ENCODE measurements at places on chromosomes 6 and 20.

GRCh38 chr6:144340541-144341371 lies 55.6 kb downstream of the UTRN start:
- no peak for DNase-seq

- DNase-seq = no peak
Observed at GRCh38 chr6:97460394-97461080, 177.5 kb upstream of the MMS22L start.

DNA sequence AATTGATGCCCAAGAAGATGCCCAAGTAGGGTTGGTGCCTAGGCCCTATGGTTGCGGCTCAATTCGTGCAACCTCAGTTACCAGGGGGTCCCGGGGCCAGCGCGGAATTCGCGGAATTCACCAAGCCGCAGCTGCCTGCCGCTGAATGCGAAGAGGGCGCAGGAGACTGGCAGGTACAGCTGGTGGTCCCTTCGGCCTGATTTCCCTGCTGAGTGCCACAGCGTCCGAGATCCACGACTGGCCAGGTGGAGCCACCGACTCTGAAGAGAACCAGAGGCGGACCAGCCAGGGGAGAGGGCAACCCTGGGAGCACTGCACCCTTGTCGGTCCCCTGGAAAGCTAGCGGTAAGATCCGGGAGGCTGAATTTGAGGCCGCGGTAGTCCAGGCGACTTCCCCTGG lies 6.8 kb upstream of the TFAP2D start:
- DNase-seq = no peak

DNA sequence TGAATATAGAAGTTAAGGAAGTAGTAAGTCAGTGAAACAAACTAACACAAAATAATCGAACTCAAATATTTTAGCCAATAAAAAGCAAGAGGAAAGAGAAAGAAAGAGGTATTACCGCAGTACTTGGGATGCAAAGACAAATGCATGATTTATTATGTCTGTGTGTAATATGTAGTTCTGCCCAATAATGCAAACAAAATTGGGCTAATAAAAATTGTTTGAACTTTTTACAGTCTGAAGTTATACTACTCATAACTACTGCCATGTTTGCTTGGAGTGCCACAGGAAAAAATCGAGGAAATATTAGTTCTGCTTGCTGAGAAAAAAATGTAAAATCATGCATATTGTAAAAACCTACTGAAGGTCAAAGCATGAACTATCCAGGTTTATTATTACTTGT lies 360.3 kb upstream of the KCNQ5 start:
- DNase-seq = no peak

DNA sequence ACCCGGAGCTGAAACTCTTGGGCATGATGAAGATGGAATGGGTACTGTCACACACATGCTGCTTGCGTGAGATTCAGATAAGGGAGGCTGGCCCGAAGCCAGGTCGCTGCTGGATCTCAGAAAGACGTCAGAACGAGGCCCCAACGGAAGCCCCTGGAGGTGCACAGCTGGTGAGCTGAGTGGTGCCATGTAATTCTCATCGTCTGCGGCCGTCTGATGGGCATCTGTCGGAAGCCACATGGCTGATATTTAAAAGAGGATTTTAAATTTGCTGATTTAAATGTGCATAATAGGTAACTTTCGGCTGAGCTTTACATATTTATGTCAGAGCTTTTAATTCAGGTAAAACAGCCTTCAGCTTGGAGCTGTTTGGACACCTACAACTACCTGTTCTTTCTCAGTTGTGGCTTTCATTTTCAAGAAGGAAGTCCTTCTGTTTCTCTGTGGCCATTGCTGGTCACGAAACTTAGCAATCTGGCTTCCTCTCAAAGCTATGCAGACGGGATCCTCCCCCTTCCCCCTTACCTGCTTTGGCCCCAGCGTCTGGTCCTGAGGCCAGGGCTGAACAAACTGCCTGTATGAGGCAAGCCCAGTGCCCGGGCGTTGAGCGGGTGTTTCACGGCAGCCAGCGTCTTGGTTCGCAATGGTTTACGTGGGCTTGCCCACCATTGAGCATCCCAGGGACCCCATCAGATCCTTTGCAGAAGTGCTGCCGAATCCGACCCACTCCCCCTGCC lies 9.2 kb downstream of the SLCO4A1 start:
- no peak for DNase-seq
